ENCODE measurements at places on chromosomes 11 and 22.
A peak's percentile ranks its signal among the peaks of the same experiment; 100 is the strongest.

- DNase-seq, result no peak
Measured at GRCh38 chr11:26655287-26655686, 66.6 kb downstream of the SLC5A12 start.

DNA sequence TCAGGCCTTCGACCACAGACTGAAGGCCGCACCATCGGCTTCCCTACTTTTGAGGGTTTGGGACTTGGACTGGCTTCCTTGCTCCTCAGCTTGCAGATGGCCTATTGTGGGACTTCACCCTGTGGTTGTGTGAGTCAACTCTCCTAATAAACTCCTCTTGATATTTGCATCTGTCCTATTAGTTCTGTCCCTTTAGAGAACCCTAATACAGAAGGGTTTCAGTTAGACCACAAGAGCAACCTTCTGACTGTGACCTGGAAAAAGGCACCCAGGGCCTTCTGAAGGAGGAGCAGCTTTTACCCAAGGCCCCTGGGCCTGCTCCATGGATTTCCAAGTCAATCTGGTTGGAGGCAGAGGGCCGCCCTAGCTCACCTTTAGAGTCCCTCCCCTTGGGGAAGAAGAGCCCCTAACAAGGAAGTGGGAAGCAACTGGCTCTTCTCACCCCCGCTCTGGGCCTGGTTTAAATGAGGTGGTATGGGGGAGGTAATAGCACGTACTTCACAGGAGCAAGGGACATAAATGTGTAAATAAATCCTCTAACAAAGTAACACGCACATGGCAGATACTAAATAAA lies 11.2 kb upstream of the CHST1 start:
- no peak for DNase-seq

GRCh38 chr11:101862391-101863233 lies 52.2 kb upstream of the CEP126 start:
- DNase-seq, result no peak

DNA sequence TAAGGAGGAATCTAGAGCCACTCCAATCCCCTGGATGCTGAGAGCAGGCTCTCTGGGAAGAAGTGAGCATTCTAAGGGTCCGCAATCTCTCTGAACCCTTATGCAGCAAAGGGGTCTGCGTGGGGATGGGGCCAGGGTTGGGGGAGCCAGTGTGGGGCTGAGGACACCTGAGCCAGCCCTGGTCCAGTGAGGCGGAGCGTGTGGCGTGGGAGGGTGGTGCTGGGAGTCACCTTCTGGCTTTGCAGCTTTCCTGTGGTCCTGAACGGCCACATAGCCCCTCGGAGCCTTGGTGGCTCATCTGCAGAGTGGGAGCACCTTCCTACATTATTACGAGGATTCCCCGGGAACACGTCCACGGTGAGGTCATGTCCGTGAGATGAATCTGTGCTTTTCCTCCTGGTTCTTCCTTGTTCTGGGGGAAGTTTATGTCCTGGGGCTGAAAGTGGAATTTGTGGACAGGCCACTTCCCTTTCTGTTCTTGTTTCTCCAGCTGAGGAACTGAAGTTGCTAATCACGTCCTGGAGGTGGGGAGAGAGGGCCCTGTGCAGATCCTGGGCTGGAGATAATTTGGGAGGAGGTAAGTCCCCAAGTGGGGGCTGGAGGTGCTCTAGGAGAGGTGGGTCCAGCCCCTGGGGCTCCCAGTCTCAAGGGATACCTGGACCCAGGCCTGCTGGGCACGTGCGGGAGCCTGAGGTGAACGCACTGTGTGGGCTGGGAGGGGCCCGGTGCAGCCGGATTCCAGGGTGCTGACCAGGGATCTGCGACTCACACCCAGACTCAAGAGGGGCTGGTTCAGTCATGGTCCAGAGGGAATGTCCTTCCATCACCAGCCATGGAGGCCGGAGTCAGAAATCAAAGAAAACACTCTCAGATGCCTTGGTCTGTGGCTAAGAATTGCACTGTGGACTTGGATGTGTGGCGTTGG lies 6.1 kb downstream of the MRGPRE start:
- DNase-seq, result peak; percentile 44

- DNase-seq, result no peak
Measured at GRCh38 chr11:117333917-117334316, 6.3 kb downstream of the CEP164 start.

All from inflammatory macrophage (primary cell).